ENCODE measurements at places on chromosomes 2 and 18. TPM values are rescaled to one million over a fixed set of nuclear protein-coding genes. Genes with fewer than 3 reads are reported as not detected.

Gene ZNF532
- 188 TPM for total RNA-seq

Gene EN1
- total RNA-seq: not detected

Gene ASB18
- total RNA-seq: not detected

DNA sequence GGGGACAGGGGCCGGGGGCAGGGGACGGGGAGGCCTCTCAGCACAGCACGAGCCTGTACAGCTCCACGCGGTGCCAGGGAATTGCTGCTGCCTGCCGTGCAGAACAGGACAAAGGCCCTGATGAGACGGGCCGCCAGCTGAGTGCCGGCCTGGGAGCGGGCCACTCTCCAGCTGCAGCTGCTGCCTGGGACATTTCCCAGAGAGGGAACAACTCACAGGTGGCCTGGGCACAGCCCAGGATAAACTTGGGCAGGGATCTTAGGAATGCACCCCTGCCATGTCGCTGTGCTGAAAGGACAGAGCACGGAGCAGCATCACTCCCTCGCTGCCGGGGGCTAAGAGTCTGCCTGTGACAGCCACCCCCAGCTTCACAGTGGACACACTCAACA lies 38.8 kb downstream of the CENPO start:
- H3K36me3 ChIP-seq: peaks cover 26% of the 10 kb centered on the region
- no peaks in the 10 kb centered on the region for H3K4me1 ChIP-seq
- no peaks in the 10 kb centered on the region for H3K27me3 ChIP-seq
- H3K27ac ChIP-seq: no peak overlapping the region

GRCh38 chr2:159987181-159987580 lies 75.2 kb downstream of the PLA2R1 start:
- H3K4me3 ChIP-seq: no peak overlapping the region
- no peaks in the 10 kb centered on the region for H3K4me1 ChIP-seq
- H3K27me3 ChIP-seq: no peaks in the 10 kb centered on the region
- no peak for DNase-seq

DNA sequence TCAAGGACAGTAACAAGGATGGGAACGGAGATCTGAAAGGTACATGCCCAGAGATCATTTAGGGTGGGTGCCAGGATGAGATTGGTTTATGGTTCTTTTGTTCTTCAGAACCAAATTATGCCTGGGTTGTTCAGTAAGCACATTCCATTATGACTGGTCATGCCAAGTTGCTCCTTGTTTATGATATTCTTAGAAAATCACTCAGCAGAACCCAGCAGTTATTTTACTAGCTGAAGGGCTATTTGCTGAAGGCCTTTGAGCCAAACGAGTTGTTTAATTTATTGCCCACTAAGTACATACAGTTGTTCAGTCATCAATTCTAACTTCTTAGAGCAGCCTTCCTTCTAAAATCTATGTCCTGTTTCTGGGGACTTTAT lies 635 bp downstream of the SLC3A1 start:
- H3K27ac ChIP-seq: peak overlapping the region; percentile 94
- no peaks in the 10 kb centered on the region for H3K4me1 ChIP-seq
- H3K4me3 ChIP-seq: peak overlapping the region; percentile 58
- no peak for DNase-seq
- no peaks in the 10 kb centered on the region for H3K36me3 ChIP-seq

DNA sequence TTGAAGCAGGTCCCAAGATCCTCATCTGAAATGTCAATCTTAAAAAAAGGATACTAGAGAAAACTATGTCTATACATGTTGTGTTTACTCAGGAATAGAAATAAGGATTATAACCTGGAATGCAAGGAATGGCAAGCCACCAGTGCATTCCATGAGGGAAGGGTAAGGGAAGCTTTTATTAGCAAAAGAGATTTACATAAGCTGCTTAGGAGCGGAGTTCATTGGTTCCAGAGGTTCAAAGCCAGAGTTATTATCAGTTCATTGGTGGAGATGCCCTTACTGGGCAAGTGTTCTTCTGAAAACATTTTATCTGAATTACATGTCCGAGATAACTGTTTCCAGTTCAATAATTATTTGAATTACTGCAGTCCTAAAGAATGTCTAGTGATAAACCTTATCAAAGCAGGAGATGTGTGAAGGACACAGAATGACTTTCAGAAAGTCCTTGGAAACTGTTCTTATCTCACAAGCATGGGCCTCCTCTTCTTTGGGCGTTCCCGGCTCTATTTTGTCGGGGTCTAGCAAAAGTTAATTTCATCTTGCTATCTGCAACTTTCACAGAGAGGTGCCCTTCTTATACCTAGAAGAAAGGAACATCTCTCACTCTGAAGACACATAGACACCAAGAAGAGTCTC lies 23.5 kb downstream of the COMMD1 start:
- H3K27ac ChIP-seq: no peak overlapping the region
- DNase-seq: no peak
- no peak overlapping the region for H3K4me3 ChIP-seq
- H3K36me3 ChIP-seq: no peaks in the 10 kb centered on the region
- no peaks in the 10 kb centered on the region for H3K27me3 ChIP-seq
- H3K4me1 ChIP-seq: no peaks in the 10 kb centered on the region

DNA sequence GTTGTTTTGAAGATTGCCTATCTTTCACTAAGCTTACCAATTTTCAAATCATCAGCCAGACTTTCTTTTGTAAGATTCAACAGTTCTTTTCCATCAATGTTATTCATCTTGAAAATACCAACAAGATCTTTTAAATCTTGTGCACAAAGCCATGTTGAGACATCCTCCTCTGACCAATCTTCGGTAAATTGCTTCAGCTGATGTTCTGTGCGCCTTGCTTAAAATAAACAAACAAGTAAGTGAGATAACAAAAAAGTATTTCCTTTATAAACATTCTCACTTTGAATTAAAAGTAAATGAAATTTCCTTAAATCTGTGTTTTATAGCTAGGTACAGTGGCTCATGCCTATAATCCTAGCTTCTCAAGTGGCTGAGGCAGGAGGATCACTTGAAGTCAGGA lies 30.3 kb downstream of the WDSUB1 start:
- DNase-seq: no peak
- H3K27ac ChIP-seq: no peak overlapping the region
- H3K36me3 ChIP-seq: no peaks in the 10 kb centered on the region
- H3K4me1 ChIP-seq: no peaks in the 10 kb centered on the region
- no peak overlapping the region for H3K4me3 ChIP-seq

GRCh38 chr2:15112216-15112615 lies 448.9 kb downstream of the NBAS start:
- H3K36me3 ChIP-seq: no peaks in the 10 kb centered on the region
- H3K27ac ChIP-seq: no peak overlapping the region
- no peaks in the 10 kb centered on the region for H3K27me3 ChIP-seq
- DNase-seq: no peak
- H3K4me3 ChIP-seq: no peak overlapping the region
